Caudate nucleus (tissue), 63 donors: ENCODE measurements at places on chromosomes 1 and 21.

DNA sequence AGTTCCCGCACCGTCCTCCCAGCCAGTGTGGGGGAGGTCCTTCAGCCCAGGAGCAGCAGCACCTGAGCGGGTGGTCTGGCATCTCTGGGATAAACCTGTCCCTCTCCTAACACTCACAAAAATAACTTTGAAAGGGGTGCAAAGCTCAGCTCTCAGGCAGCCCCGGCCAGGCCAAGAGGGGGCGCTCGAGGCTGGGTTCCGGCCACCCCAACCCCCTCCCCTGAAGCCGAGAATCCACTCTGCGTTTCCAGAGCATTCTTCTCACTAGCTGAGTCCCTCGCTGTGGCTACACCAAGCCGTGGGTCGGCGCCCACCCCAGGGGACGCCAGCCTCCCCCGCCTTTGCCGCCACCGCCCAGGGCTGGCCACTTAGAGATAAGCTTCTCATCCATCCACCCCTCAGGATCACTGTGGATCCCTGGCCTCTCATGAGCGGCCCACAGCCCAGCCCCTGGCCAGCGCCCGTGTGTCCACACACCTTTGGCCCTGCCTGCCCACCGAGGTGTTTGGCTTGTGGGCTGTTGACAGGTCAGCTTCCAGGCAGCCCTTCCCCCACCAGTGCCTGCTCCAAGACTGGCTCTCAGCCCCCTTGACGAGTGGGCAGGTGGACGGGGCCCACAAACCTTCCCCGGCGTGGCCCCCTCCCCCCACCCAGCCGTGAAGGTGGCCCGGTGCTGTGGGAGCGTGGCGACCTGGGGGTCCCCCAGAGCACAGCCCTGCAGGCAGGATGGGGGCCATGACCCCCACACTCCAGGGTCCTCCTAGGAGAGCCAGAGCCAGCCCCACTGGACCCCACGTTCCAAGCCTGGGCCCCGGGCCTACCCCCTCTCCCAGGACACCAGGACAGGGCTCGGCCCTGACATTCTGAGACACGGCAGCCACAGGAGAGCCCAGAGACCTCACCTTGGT, 1.9 kb downstream of the FTCD start:
- no peak for DNase-seq

DNA sequence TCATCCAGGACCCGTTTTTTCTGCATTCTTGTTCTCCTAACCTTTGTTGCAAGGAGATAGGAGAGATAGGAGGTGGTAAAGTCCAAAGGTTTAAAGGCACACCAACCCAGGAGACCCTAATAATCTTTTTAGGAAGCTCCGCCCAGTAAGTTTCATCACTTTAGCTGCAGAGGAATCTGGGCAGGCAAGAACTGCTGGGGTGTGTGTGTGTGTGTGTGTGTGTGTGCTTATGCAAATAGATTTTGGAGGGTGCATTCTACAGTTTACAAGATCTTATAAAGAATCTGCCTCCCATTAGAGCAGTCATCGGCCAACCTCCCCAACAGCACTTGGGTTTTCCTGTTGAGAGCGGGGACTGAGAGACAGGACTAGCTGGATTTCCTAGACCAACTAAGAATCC, 3.9 kb upstream of the IL10 start:
- no peak for DNase-seq

GRCh38 chr1:233140499-233140898, 155.0 kb downstream of the PCNX2 start:
- no peak for DNase-seq

- DNase-seq, result no peak
Observed at GRCh38 chr1:66443793-66444192, 90.2 kb upstream of the SGIP1 start.

DNA sequence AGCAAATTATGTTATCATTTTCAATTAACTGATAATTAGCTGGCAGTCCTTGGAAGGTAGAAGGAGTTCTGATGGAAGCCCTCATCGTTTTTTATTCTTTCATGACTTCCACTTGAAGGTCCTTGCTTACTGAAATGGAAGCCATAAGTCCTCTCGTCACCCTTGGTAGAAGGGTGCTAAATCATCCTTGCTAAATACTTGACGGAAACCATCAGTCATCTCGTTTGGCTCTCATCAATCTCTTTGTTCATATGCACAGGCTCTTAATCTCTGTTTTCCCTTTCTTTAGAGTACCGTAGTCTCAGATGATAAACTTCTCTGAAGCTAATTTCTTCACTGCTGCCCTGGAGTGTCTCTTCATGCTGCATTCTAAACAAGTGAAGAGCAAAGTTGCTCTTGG, 34.5 kb downstream of the UCK2 start:
- no peak for DNase-seq

DNA sequence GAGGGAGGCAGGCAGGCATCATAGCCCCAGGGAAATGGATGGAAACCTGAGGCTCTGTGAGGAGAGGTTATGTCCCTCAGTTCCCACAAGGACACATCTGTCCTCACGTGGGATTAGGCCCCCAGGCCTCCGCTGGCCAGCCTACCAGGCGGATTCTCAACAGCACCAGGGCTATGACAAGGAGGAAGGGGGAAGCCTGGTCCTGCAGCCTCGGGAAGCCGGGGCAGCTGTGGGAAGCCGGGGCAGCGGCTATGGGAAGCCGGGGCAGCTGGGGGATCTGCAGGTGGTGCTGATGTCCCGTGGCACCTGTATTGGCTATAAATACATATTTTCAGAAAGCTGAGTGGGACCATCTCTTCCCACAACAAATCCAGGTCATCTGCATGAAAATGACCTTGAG, 19.7 kb downstream of the BSND start:
- no peak for DNase-seq

DNA sequence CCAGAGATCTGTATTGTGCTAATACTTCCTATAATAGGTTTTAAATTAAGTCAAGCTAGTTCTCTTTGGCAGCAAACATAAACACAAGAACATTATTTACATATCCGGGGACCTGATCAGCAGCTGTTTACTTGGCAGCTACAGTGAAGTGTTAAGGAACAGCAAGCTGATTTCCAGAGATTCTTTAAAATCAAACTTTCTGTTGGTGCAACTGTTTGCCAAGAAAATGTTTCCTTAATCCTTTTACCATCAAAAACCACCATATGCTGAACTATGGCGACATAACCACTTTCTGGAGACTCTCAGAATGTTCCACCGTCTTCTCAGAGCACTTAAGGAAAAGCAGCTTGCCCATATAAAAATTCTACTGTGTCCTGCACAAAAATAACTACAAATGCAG, 107.0 kb upstream of the KRTAP19-8 start:
- DNase-seq, result no peak

- DNase-seq, result no peak
Observed at GRCh38 chr1:100611086-100611485, 73.1 kb downstream of the GPR88 start.

- DNase-seq, result no peak
Observed at GRCh38 chr1:246193537-246193936, 313.5 kb downstream of the SMYD3 start.

DNA sequence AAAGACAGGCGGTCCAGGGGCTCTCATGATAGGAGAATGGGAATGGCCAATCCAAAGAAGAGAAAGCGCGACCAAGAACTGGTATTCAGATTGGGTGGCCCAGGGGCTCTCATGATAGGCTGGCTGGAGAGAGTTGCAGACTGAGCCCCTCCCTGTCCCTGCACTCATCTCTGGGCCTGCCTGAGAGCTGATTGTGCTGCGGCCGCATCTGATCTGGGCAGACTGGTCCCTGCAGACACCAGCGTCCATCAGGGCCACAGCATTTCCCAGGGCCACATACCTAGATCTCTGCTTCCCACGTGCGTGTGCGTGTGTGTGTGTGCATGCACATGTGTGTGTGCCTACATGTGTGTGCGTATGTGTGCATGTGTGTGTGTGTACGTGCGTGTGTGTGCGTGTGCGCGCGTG, 30.4 kb upstream of the MAN1C1 start:
- DNase-seq, result no peak

DNA sequence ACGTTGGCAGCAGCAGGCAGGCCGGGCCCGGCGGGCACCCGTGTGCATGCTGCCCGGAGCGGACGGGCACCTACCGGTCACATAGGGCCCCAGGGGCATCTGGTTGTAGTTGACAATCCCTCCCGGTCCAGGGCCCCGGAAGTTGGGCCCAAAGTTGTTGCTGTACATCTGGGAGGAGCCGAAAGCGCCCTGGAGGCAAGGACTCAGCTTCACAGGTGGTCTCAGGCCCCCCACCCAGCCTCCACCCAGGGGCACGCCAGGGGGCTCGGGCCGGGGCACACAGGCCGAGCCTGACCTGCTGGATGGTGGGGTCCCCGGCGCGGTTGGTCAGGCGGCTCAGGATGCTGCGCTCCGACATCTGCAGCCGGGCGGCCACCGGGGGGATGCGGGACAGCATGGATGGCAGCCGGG, 60.6 kb downstream of the KCNAB2 start:
- DNase-seq, result no peak

- DNase-seq, result no peak
Observed at GRCh38 chr1:95402780-95403179, 168.8 kb downstream of the RWDD3 start.

DNA sequence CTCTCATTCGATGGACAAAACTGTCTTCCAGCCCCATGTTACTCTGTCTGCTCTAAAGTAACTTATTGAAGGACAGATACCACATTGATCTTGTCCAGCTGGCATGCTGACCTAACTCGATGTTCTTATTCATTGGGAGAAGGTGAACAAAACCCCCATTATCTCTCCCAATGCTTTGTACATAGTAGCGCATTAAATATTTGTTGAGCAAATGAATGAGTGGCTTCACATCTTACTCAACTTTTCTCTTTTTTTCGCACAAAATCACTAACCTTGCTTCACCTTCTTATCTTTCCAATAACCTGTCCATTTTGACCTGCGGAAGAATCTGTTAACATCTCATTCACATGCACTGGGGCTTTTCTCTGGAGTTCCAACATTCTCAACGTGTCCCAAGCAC, 18.3 kb downstream of the MAB21L3 start:
- DNase-seq, result no peak

GRCh38 chr1:119981986-119982815, 85.9 kb upstream of the ADAM30 start:
- DNase-seq, result no peak
